ENCODE measurements at places on chromosomes 1 and 21. TPM values are rescaled to one million over a fixed set of nuclear protein-coding genes. Genes with fewer than 3 reads are reported as not detected.

The RGS16 gene
- 0.25 TPM for total RNA-seq

The ETV3L gene
- not detected for total RNA-seq

The SHE gene
- total RNA-seq, result 0.06 TPM

The CLEC20A gene
- total RNA-seq, result not detected

The TMEM82 gene
- not detected for total RNA-seq

The FAM167B gene
- total RNA-seq, result 0.87 TPM

The MTHFR gene
- total RNA-seq, result 5.2 TPM

The FAM151A gene
- 0.05 TPM for total RNA-seq

The HDAC1 gene
- 53.0 TPM for total RNA-seq

The ERICH3 gene
- not detected for total RNA-seq

The C1orf94 gene
- total RNA-seq, result not detected

The GJA4 gene
- total RNA-seq, result not detected

The OR2L8 gene
- not detected for total RNA-seq

The FYB2 gene
- total RNA-seq, result not detected

The NTMT2 gene
- not detected for total RNA-seq

The PSEN2 gene
- 30.2 TPM for total RNA-seq

The OVAAL gene
- total RNA-seq, result 0.12 TPM

The REN gene
- total RNA-seq, result not detected

The CD2 gene
- total RNA-seq, result not detected

The YBEY gene
- total RNA-seq, result 27.2 TPM

The HCRTR1 gene
- total RNA-seq, result 0.04 TPM

The PPFIA4 gene
- total RNA-seq, result 0.33 TPM

The TP73 gene
- total RNA-seq, result 0.65 TPM

The BSND gene
- not detected for total RNA-seq

The ZFP69B gene
- total RNA-seq, result 1.7 TPM

The HLX gene
- total RNA-seq, result 3.9 TPM

The FCRL2 gene
- not detected for total RNA-seq

The SYT14 gene
- 0.02 TPM for total RNA-seq

The PPIAL4G gene
- total RNA-seq, result not detected

The TIE1 gene
- total RNA-seq, result not detected

The LCE3D gene
- 0.60 TPM for total RNA-seq

The PAX7 gene
- total RNA-seq, result 0.57 TPM

The TRIM58 gene
- not detected for total RNA-seq

The ZNF648 gene
- total RNA-seq, result not detected

The DNTTIP2 gene
- 37.2 TPM for total RNA-seq

The S100B gene
- not detected for total RNA-seq

The GJA5 gene
- 0.03 TPM for total RNA-seq

The RRP1 gene
- 36.4 TPM for total RNA-seq

The NCAM2 gene
- not detected for total RNA-seq

The NPHS2 gene
- total RNA-seq, result not detected

The CR2 gene
- total RNA-seq, result not detected

The CDA gene
- total RNA-seq, result 35.7 TPM

The ATAD3C gene
- not detected for total RNA-seq

The KCNK1 gene
- 17.8 TPM for total RNA-seq

The RGS5 gene
- total RNA-seq, result 0.66 TPM

The NHLH1 gene
- total RNA-seq, result 0.48 TPM

The CYP2J2 gene
- total RNA-seq, result 0.07 TPM

The C8A gene
- total RNA-seq, result not detected

The PDIK1L gene
- total RNA-seq, result 1.8 TPM

The S100A7 gene
- total RNA-seq, result not detected

The UBE2U gene
- not detected for total RNA-seq

The HSD11B1 gene
- not detected for total RNA-seq

The COPA gene
- 100 TPM for total RNA-seq

The CLCN6 gene
- 4.6 TPM for total RNA-seq

The KRTAP7-1 gene
- total RNA-seq, result not detected

The PGLYRP3 gene
- total RNA-seq, result not detected

The DLGAP3 gene
- total RNA-seq, result 0.42 TPM

The KCNK2 gene
- total RNA-seq, result 0.12 TPM

The ZBTB7B gene
- 30.4 TPM for total RNA-seq

The KRTAP22-1 gene
- total RNA-seq, result not detected
